ENCODE measurements at places on chromosomes 6 and 20.

DNA sequence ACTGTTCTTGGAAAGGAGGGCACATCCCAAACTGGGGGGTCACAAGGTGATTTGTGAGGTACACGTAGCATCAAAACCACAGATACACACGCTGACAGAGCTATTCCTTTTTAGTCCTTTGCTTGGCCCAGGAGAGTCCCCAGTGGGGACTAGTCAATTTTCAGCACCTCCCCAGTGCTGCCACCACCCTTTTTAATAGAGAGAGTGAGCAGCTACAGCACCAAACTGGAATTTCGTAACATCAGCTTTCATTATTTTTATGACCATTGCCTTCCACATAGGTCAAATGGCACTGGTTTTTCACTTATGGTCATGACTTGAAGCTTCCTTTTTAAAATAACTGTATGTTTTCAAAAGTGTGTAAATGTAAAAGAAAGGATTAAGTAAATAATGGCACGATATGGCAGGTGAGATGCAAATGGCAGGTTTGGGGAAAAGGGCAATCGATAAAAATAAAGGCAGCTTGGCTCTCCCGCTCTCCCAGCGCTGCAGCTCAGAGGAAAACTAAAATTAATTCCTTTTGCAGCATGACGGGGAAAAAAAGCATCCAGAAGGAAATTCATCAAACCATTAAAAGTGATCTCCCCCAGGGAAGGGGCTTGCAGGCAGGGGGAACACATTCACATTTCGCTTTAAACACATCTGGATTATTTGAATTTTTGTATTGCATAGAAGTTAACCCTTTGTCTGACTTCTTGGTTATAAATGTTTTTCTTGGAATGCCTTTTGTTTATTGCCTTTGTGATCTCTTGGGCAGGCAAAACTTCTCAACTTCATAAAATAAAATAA, 95.2 kb downstream of the ANKRD60 start:
- DNase-seq, result no peak

DNA sequence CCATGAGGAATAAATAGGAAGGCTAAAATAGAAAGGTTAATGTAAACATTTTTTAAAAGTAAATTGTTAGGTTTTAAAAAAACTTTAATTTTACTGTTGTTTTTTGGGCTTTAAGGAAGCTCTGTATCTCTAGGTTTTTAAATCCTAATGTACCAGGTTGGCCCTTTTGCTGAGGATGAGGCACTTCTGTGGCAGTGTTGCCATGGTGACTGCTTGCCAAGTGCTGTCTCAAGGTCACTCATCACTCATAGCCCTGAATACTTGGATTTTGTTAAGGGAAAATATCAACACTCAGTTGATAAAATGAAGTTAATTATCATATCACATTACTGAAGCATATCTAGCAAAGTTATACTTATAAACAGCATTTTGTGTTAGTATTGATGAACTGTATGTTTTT, 50.2 kb downstream of the NCOA3 start:
- no peak for DNase-seq

DNA sequence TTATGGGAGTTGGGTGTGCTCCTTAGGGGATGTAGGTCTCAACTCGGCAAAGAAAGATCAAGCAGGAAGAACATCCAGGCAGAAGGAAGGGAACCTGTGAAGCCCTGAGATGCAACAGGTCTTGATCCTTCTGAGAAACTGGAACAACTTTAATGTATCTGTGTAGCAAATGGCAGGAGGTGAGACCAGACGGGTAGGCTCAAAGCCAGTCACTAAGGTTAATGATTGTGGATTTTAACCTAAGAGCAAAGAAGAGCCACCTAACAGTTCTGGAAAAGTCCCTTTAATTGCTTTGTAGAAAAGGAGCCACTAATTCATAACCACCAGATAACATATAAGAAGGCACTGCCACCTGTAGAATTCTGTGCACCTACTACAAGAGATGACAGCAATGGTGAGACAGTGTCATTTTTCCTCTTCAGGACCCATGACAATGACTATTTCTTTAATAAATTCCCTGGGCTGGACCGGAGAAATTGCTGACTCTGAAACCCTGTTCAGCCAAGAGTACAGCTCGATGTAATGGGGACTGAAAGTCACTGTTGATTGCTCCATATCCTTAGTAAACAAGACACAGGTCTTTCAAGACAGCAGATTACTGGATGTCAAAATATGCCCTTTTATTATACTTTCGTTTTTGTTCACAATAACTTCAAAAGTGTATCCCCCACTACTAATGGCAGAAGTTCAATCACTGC, 326.2 kb downstream of the CBLN4 start:
- no peak for DNase-seq

DNA sequence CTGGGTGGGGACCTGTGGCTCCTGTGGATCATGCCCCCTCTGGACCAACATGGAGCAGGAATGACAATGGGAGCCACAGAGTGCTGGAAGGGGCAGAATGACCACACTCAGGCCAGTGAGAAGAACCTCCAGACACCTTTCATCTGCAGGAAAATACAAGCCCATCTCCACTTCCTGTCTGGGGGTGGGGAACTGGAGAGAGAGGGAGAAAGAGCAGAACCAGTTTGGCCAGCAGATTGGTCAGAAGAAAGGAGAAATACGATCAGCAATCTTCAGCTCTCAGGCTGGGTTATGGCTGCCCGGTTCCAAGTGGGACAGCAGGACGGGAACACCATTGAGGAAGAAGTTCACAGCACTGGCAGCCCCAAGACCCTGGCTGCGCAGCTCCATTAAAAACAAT, 37.0 kb downstream of the BMP7 start:
- DNase-seq, result peak; percentile 60

- no peak for DNase-seq
These were observed 85.3 kb downstream of the TBC1D7 start for GRCh38 chr6:13243033-13243432.

- DNase-seq, result no peak
These were observed 54.3 kb downstream of the SERAC1 start for GRCh38 chr6:158113802-158114201.

GRCh38 chr6:44133981-44134711, 6.8 kb downstream of the TMEM63B start:
- DNase-seq, result no peak

GRCh38 chr6:79232696-79233462, 1.6 kb downstream of the HMGN3 start:
- no peak for DNase-seq

DNA sequence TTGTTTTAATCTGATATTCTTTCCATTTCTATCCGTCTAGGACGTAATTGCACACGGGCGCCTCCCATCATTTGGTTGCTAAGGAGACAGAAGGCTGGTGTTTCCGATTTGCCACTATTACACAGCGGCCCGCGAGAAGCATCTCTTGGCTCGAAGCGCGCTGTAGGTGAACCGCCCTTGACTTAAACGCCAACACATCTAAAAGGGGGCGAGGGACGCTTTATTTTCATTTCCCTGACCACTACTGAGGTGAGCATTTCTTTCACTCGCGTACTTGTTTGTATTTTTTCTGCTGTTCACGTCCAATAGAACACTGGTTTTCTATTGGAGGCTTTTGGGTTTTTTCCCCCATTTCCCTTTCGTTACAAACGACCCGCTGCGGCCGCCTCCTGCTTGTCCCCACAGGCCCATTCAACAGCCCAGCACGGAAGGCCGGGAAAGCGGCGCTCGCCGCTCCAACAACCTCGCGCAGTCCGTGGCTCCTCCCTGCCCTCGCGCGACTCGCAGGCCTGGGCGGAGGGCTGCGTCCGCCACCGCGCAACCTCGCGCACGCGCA, 505 bp upstream of the WRNIP1 start:
- DNase-seq, result peak; percentile 71

- DNase-seq, result no peak
These were observed 32.5 kb downstream of the SYNDIG1 start for GRCh38 chr20:24501764-24502556.

GRCh38 chr6:81063891-81064290, 688.6 kb downstream of the TENT5A start:
- no peak for DNase-seq

DNA sequence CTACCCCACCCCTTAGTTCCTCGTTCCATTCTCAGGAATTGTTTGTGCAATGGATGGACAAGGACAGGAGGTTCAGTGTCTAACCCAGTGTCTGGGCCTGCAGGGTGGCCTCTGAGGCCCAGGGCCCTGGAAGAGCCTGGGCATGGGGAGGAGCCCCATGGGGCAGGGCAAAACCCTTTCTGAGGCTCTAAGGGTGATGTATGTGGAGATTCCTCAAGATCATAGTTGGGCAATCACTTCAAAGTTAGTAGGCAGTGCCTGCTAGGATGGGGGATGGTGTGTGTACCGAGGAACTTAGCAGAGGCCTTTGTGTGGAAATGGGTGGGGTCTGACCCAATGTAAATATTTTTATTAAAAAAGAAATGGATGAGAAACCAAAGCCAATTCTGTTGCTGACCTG, 6.7 kb upstream of the C2 start:
- DNase-seq, result no peak

DNA sequence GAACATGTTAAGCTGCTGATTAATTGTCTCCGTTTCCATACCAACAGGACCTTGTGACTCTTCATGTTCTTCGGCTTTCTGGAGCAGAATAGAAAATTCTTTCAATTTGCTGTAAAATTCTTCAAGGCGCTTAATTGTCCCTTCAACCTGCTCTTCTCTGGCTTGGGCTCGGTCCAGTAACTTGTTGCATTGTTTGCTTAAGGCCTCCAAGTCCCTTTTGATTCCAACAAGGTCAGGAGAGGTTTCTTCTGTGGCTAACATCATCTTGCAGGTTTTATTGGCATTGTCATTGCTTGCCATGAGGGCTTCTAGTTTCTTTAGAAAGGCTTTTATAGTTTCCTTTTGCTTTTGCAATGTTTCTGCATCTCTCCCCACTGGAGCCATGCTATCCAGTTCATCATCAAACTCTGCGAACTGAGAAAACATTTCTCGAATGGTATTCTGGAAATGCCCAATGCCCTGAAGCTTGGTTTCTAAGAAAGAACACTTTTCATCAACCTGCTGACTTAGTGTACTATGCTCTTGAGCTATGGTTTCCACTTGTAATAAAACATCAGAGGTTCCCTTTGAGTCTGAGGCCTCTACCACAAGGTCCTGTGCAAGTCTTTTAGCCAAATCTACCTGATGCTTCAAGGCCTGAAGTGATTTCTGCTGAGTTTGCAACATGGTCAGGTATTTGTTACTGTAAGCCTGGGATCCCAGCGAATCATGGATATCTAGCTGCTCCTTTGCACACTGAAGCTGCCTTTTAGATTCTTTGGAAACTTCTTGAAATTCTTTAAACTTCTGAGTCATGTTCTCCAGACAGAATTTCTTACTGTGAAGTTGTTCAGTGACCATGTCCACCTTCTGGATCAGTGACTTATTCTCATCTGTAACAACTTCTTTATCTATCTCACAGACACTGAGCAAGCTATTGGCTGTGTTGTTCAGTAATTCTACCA, 90.2 kb downstream of the DST start:
- DNase-seq, result no peak

Measured in T47D (cell line).